ENCODE measurements at places on chromosomes 4 and X. TPM values are rescaled to one million over a fixed set of nuclear protein-coding genes. Genes with fewer than 3 reads are reported as not detected.

- DNase-seq = no peak
Observed at GRCh38 chrX:154727871-154728270, 23.0 kb downstream of the GAB3 start.

DNA sequence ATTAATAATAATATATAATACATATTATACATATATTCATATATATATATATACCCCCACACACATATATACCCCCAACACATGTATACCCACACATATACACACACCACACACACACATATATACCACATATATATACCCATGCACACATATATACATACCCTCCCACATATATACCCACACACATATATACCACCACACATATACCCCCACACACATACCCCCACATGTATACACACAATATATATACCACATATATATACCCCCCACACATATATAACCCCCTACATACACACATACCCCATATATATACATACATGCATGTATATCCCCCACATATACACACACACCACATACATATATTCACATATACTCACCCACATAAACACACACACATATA is 52.0 kb downstream of the NSG1 start:
- no peak for DNase-seq

The SHOX gene
- not detected for total RNA-seq

GRCh38 chr4:78320349-78320935 is 231.1 kb upstream of the ANXA3 start:
- DNase-seq = no peak

DNA sequence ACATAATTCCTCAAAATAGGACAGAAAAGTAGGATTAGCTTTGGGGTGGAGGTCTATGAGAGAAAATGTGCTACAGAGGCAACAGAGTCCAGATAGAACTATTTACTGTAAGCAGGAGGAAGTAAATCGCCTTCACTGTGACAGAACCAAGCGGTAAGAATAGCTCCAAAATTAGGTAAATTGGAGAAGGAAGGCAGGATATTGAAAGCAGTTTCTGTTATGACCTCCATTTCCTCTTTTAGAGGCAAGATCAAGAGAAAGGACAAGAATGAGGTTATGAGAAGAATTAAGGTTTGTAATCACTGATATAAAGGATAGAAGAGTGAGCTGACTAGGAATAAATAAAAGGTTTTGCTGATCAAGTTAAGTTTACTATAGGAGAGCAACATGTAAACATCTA is 44.1 kb upstream of the NEUROG2 start:
- no peak for DNase-seq

The SORCS2 gene
- not detected for total RNA-seq

DNA sequence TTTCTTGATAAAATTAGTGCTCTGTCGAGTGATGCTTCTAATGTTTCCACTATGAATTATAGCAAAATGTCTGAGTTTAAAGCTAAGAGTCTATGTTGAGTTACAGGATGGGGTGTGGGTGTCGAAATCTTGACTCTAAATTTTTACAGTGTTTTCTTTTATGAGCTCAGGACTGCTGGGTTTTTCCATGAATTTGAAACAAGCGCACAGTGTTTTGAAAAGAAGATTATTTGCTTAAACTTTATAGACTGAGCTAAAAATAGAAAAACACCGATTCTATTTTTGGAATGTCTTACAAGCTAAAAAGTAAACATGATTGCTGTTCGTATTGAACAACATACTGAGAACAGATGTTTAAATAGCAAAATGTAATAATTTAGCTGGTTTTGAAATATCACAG is 7.5 kb downstream of the PTTG2 start:
- no peak for DNase-seq

GRCh38 chrX:16946971-16947562 is 609 bp downstream of the REPS2 start:
- DNase-seq = no peak

- no peak for DNase-seq
Observed at GRCh38 chr4:139763205-139763604, 97.6 kb downstream of the MGST2 start.

The ASB9 gene
- total RNA-seq = 0.71 TPM

DNA sequence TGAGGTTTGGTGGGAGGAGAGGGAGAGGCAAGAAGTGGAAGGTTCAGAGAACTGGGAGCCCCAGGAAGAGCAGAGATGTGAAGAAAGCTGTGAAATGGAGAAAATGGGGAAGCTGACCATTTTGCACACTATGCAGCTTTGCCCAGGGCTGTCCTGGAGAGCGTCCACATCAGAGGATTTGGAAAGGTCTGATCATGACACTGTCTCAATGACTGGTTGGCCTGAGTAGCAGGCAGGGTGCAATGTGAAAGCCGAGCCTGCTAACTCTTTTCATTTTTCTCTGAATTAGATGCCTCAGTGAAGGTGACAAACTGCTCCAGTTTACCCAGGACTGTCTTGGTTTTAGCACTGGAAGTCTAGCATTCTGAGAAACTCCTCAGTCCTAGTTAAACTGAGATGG is 330.1 kb upstream of the RPS6KA3 start:
- DNase-seq = no peak

The STK26 gene
- 60.0 TPM for total RNA-seq

DNA sequence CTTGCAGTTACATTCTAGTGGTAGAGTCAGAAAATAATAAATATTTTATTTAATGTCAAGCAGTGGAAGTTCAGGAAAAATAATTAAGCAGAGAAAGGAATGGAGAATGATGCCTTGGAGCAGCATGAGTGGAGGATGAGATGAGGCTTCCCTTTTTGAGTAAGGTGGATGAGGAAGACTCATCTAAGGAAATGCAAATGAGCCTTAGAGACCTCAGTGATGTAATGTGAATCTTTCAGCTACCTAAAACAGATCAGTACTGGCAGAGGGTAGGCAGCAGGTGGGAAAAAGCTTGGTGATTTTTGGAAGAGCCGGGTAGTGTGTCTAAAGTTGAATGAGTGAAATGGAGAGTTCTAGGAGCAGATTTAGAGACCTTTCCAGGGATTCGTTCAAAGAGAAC is 118.2 kb downstream of the GRID2 start:
- DNase-seq = no peak

- DNase-seq = no peak
Observed at GRCh38 chr4:87961993-87962392, 13.5 kb upstream of the SPP1 start.

DNA sequence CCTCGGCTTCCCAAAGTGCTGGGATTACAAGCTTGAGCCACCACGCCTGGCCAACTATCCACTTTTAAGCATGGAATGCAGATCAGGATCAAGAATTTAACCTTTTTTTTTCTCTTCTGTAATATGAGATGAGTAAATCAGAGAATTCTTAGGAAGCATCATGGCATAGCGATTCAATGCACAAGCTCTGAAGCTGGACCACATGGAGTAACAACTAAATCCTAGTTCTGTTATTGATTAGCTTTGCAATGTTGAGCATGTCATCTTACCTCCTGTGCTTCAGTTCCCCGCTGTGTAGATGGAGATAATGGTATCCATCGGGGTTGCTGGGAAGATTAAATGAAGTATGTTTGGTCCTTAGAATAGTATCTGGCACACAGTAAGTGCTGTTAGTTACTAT is 1.9 kb upstream of the SNX25 start:
- DNase-seq = no peak

GRCh38 chr4:85548841-85549240 is 73.9 kb downstream of the ARHGAP24 start:
- DNase-seq = no peak

DNA sequence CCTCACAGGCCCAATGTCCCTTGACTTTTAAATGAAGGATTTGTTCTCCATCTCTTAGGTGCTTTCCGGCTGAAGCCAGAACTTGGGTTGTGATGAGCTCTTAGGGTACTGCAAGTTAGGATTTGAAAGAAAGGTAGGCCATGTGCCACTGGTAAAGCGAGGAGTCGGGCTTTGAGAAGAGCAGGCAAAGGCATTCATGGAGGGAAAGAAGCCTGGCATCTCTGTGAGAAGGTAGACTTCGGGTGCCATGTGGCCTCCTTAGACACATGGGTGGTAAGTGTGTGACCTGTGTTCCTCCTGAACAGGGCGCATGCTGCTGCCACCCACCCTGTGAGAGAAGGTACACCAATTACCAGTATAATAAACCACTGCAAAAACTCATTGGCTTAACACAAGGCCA is 102.9 kb downstream of the GATB start:
- DNase-seq = no peak

- DNase-seq = no peak
Observed at GRCh38 chrX:13614154-13614553, 38.8 kb upstream of the TCEANC start.

The TEX13B gene
- total RNA-seq = not detected

GRCh38 chr4:15253349-15253748 is 174.5 kb upstream of the C1QTNF7 start:
- DNase-seq = no peak

- peak; percentile 54 for DNase-seq
Observed at GRCh38 chr4:183721207-183722081, 62.4 kb downstream of the TRAPPC11 start.

The EDA gene
- total RNA-seq = 4.6 TPM

The TACC3 gene
- total RNA-seq = 195 TPM

The PCDH18 gene
- total RNA-seq = not detected

DNA sequence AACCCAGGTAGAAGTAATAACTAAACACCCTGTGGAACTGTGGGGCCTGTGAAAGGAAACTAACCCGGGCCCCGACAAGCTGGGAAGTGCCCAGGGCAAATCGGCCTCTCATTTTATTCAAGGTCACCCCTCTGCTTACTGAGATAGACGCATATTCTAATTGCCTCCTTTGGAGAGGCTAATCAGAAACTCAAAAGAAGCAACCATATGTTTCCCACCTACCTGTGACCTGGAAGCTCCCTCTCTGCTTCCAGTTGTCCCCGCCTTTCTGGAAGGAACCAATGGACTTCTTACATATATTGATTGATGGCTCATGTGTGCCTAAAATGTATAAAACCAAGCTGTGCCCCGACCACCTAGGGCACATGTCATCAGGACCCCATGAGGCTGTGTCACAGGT is 23.1 kb upstream of the DHRSX start:
- no peak for DNase-seq

GRCh38 chr4:38310446-38311043 is 350.3 kb downstream of the PTTG2 start:
- DNase-seq = peak; percentile 81

DNA sequence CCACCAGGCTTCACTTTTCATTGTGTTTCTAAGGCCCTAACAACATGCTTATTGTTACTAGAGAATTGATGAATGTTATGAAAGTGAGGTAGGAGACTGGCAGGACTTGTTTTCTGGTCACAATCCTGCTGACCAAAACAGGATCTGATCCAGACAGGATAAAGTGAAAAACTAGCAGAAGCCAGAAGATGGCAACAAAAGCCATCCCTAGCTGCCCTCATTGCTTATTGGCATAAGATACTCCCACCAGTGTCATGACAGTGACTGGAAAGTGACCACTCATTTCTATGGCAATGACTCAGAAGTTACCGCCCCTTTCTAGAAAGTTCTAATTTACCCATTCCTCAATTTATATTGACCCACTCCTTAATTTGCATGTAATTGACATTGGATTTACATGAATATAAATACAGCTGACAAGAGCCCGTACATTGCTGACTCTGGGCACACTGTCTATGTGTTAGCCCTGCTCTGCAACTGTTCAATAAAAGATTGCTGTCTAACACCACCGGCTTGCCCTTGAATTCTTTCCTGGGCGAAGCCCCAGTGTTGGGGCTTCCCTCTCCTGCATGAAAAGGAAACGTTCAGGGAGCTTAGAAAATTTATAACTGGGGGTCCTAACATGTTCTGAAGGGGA is 30.0 kb upstream of the FGG start:
- no peak for DNase-seq

GRCh38 chr4:165426331-165426730 is 47.5 kb downstream of the CPE start:
- no peak for DNase-seq

DNA sequence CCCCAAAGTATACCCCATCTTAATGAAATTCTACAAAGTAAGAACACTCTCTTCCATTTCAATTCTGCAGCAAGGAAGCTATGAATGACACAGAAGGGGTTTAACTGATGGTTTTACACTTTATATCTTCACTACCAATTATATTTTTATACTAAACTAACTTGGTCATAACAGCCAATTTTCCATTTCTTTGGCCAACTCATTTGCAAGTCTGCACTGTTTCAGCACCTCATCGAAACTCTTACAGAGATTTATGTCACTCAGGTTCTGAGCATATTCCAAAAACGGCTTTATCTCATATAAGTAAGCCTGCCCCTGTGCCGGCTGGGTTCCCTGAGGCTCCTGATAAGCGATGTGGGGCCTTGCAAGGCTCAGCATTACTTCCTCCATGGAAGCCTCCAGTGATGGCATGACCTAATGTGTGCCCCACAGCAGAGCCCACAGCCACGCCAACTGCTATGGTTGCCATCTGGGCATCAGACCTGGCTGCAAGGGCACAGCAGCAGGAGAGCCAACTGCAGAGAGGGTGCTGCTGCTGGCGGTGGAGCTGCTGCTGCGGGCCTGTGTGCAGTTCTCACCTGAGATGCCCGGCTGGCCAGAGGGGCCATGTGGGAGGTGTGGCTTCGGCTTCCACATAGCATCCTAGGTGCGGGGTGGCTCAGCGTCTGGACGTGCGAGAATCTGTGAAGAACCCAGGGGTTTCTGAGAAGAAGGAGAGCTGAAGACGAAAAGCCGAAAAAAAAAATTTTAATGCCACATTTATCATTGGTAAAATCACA is 13.4 kb upstream of the IBSP start:
- DNase-seq = no peak

The P2RY10 gene
- 47.2 TPM for total RNA-seq

DNA sequence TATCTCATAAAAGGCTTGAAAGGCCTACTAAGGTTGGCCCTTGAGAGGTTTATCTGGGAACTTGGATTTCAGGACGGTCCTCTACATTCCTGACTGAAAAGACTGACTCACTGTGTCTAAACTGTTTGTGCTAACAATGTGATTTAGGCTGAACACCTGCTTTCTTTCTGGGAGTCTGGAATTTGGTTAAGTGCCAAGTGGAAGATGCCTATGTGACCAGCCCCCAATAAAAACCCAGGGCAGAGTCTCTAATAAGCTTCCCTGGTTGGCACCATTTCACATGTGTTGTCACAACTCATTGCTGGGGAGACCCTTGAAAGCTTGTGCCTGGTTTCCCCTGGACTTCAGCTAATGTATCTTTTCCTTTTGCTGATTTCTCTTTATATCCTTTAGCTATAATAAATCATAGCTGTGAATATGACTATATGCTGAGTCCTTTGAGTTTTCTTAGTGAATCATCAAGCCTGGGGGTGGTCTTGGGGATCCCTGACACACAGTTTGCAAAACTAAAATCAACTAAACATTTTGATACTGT is 55.1 kb downstream of the GPR82 start:
- DNase-seq = no peak

The STAP1 gene
- total RNA-seq = 10.4 TPM

DNA sequence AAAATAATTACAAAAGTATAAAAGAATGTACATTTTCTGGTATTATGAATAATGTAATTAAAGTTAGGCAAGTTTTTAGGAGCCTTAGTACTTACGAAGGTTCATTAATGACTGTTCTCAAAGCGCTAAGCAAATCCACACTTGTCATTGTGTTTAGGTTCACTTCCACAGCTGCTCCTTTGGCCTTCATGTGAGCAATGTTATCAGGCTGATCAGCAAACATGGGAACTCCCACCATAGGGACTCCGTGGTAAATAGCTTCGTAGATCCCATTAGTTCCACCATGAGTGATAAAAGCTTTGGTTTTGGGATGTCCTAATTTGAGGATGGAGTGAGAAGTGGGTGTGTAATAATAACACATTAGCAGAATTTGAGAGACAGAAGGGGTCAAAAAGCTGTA is 45.1 kb downstream of the UGT2A2 start:
- DNase-seq = no peak
